B cell (primary cell): ENCODE measurements at places on chromosomes 7 and 10. TPM values are rescaled to one million over a fixed set of nuclear protein-coding genes. Genes with fewer than 3 reads are reported as not detected.

GIMAP6 gene
- 0.22 and 0.39 TPM in 2 replicates for total RNA-seq

C10orf62 gene
- not detected in 2 replicates for total RNA-seq

AZGP1 gene
- not detected in 2 replicates for total RNA-seq

SERPINE1 gene
- total RNA-seq, result 0.07 TPM in 1 of 2 replicates, not detected in the other

MICALL2 gene
- total RNA-seq, result 0.94 and 0.97 TPM in 2 replicates

FEZF1 gene
- total RNA-seq, result not detected in 2 replicates

GIMAP7 gene
- 0.30 and 0.41 TPM in 2 replicates for total RNA-seq

MTERF1 gene
- total RNA-seq, result 33.7 and 34.4 TPM in 2 replicates

TCAF2 gene
- total RNA-seq, result 15.9 and 16.0 TPM in 2 replicates

CCT6A gene
- 71.3 and 79.0 TPM in 2 replicates for total RNA-seq

DENND11 gene
- total RNA-seq, result 79.5 and 85.9 TPM in 2 replicates

ZMYND11 gene
- 47.9 and 50.1 TPM in 2 replicates for total RNA-seq

CALHM1 gene
- total RNA-seq, result 0.34 and 0.41 TPM in 2 replicates

NMT2 gene
- total RNA-seq, result 72.1 and 73.3 TPM in 2 replicates

WBP1L gene
- 43.2 and 44.3 TPM in 2 replicates for total RNA-seq

CD36 gene
- total RNA-seq, result 0.37 and 1.3 TPM in 2 replicates

LIPK gene
- not detected in 2 replicates for total RNA-seq

TET1 gene
- total RNA-seq, result 1.1 and 1.4 TPM in 2 replicates
